WTC11 (cell line): ENCODE measurements at places on chromosomes 12 and 14. TPM values are rescaled to one million over a fixed set of nuclear protein-coding genes. Genes with fewer than 3 reads are reported as not detected.
A peak's percentile ranks its signal among the peaks of the same experiment; 100 is the strongest.

DNA sequence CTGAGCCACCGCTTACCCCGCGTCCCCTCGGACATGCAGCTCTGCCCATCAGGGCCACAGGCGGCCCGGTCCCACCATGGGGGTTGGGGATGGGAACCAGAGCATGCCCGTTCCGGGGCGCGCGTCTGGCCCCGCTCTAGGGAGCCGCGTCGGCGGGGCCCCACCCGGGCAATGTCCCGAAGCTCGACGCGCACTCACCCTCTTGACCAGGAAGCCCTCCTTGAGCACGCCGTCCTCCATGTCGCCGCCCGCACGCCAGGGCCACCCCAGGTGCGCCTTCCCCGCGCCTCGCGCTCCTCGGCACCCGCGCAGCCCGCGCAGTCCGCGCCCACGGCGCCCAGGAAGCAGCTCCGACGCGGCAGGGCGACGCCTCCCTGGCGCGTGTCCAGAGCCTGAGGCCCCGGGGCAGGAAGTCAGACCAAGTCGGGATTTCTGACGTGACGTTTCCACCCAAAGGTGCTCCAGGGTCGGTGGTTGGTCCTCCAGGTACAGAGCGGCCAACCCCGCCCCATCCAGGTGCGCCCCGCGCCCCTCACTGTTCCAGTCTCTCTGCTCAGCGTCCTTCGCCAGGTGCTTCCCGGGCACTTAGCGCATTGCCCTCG lies at the start of gene PLEK2:
Gene PLEK2 (minus strand): TSS at position 346 of the 602 bp plus-strand sequence. CDS start 106 bp downstream, at position 240.
- peak; percentile 42 for DNase-seq

DNA sequence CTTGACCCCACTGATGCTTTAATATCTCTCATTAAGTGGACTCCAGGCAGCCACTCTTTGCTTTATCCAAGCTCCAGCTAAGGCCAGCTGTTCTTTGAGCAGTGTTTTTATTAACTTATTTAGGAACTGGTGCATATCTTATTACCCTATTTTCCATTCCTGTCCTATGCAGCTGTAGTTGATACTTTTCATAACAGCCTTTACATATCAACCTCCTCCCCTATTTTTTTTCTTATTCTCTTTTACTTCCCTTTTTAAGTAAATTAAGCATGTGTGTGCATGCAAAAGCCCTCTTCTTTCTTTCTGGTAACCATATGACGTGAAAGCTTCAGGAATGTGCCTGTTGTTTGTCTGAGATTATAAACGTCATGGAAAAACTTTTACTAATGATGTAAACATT lies 121.2 kb downstream of the PTPRQ start:
- no peak for DNase-seq

- DNase-seq = no peak
Measured at GRCh38 chr12:28035500-28035899, 63.0 kb upstream of the PTHLH start.

DNA sequence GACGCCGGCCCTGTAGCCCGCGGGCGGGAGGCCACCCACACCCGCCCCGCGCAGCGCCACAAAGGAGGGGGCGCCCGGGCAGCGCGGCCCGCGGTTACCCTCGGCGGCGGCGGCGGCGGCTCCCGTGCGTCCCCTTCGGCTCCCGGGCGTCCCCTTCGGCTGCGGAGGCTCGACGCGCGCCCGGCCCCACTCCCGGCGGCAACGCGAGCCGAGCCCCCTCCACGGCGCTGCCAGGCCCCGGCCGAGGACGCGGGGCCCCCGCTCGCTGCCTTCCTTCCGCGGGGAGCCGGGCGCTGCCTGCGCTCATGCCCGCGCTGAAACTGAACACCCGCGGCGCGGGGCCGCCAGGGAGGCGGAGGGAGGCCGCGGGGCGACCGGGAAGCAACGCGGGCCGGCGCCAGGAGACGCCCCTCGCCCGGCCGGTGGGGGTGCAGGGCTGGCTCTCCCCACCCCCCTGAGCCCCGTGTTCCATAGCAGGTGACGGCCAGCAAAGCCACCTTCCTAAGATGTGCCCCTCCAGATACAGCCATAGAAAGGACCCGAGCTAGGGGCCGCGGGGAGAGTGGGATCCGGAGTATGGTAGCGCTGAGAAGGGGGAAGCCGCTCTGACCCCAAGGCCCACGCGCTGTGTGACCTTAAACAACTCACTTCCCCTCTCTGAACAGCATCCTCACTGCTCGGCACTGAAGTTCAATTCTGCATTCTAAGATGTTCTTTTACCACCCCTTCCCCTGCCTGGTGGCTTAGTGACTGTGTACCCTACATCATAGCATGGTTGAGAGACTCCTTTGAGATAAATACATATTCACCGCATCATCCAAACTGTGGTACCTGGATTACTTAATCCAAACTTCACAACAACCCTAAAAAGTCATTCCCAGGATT lies 42.8 kb downstream of the KDM2B start:
- no peak for DNase-seq

- no peak for DNase-seq
Measured at GRCh38 chr12:87425942-87426554, 603.2 kb downstream of the C12orf50 start.

GRCh38 chr12:51188359-51189051 lies 15.6 kb upstream of the TFCP2 start:
- no peak for DNase-seq

NPFF gene
- total RNA-seq = 0.57 to 0.80 TPM (median 0.59 TPM) in 3 replicates

GRCh38 chr12:92987362-92987761 lies 58.3 kb upstream of the EEA1 start:
- DNase-seq = no peak

GRCh38 chr14:65791191-65791981 lies 378.9 kb downstream of the FUT8 start:
- DNase-seq = no peak

OTX2 gene
- total RNA-seq = 30.1 to 34.4 TPM (median 32.5 TPM) in 3 replicates

GRCh38 chr14:32049361-32050088 lies 27.6 kb upstream of the ARHGAP5 start:
- no peak for DNase-seq

- no peak for DNase-seq
Measured at GRCh38 chr14:31164115-31164514, 43.5 kb downstream of the HECTD1 start.

DNA sequence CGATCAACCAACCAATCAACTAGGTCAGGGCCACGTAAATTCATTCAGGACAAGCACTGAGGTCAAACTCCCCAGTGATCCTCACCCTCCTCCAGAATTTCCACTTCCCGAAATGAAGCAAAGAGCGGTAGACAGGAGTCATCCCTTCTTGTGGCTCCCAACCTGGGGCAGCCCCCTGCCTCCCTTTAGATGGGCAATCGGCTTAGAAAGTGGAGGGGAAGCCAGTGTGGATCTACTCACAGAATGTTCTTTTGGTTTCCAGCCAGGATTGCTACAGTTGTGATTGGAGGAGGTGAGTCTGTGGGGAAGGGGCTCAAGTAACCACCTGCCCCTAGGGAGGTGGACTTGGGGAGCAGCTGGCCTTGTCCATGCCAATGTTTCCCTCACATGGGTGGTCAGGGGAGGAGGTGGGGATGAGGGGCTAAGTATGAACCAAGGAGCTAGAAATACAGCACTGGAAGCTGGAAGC lies 4.1 kb downstream of the IFI27 start:
- no peak for DNase-seq

DNA sequence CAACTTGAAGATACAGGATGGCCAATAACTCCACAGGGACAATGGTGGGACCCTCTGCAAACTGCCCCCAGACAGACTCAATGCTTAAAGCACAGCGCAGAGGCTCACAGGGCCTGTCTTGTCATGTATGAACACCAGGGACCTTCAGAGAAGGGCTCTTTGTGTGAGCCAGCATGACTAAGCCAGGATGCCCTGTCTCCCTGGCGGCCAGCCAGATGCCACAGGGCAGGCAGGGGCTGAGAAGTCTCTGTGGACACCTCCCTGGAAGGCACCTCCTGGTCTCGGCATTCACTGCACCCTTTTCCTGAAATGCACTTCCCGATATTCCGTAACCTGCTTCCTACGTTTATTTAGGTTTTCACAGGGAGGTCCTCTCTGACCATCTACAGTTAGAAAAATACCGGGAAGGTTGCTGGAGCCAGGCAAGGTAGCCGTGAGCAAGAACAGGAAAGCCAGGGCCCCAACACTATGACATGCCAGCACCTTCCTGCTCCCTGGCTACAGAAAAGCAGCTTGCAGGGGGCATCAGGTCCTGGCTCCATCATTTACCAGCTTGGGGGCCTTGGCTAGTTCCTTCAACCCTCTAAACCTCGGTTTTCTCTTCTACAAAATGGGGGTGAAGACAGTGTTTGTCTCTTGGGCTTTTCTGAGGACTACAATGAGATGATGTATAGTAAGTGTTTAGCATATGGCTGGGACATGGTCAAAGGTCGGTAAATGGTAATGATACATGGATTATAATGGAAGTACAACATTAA lies 65.0 kb downstream of the PITPNM2 start:
- DNase-seq = no peak
